Ammon's horn (tissue), 1 donor: ENCODE measurements at places on chromosomes 3 and 15.
A peak's percentile ranks its signal among the peaks of the same experiment; 100 is the strongest.

- no peak for DNase-seq
These were observed 41.2 kb downstream of the RGMA start for GRCh38 chr15:93047621-93048425.

DNA sequence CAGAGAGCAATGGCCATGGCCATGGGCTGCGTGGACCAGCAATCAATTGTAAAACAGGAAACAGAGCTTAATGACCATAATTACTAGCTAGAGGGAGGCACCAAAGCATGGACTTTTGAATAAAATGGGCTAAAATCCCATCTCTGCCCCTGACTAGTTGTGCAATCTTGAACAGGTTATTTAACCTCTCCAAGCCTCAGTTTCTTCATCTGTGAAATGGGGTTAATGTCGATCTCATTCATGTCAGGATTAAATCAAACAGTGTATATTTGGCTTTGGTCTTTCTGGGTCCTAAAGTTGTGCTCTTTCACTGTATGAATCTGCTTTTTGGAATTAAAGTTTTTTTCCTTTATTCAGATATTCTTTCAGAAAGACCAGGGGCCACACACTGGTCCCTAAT is 36.1 kb downstream of the ABTB1 start:
- no peak for DNase-seq

GRCh38 chr15:70378126-70379031 is 280.7 kb upstream of the TLE3 start:
- DNase-seq = no peak

DNA sequence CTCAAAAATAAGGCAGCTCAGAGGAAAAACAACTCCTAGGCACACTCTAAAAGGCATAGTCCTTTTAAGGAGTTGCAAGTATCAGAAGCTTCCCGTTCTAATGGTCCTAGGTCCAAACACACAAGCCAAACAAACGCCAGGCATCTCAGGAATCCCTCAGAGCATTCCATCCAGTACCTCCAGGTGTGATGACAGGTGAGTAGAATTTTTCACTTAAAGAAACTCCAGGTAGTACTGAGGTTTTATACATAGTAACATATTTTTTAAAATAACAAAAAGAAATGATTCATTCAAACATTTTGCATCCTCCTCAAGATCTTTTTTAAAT is 1092.3 kb downstream of the TUSC7 start:
- DNase-seq = no peak

DNA sequence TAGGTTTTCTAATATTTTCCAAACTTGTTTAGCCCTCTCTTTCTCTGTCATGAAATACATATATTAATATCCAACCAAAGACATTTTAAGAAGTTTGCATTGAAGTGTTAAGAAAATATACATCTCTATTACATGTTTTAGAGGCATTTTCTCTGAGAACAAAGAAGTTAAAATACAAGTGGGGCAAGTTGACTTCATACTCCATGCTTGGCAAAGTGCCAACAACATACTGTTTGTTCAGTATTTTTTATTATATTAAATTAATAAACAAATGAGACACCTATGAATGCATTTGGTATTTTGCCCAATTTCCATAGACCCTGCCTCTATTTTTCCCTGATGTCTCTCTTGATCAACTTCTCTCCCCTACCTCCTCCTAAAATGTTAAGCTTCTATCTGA is 232.8 kb upstream of the MRPL3 start:
- no peak for DNase-seq

DNA sequence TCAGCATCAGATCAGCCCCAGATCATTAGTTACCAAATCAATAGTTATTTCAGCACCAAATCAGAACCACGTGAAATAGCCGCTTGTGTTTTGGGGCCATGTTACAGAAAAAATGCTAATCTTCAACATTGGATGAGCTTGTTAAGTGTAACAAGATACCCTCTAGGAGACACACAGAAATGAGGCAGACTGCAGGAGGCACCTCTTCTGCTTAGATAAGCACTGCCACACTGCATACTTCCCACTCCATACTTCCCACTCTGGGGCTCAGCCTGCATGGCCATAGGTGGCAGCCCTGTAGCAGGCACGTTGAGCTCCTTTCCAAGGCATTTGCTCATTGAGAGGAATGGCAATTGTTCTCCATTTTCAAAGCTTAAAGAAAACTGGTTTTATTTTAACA is 73.3 kb downstream of the CHCHD6 start:
- peak; percentile 17 for DNase-seq

DNA sequence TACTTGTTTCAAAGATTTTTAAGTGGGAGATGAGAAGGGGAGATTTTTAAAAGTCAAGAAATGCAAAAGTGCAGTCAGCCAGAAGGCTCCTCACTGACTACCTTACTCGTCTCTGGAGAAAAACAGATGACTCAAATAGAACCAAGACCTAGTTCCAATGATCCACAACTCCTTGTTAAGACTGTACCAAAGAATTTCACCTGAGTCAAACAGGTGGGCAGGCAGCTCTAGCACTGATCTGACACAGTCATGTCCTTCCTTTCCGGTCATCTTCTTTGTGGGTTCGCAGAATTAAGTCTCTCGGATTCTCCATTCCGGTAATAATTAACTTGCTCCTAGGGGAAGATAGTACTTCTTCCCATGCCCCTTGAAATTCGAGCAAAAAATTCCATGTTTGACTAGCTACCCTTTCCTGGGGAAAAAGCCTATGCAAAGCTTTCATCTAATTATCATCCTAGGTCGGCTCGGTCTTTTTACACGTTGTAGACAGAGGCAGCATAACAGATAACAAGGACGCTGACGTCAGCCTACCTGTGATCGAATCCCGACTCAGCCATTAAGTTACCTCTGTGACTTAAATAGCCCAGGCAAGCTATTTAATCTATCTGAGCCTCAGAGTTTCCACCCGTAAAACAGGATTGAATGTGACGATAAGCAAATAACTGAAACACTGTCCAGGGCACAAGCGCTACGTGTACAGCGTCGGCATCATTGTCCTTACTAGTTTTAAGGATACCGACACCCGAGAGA is 758 bp downstream of the SELENOK start:
- peak; percentile 29 for DNase-seq

DNA sequence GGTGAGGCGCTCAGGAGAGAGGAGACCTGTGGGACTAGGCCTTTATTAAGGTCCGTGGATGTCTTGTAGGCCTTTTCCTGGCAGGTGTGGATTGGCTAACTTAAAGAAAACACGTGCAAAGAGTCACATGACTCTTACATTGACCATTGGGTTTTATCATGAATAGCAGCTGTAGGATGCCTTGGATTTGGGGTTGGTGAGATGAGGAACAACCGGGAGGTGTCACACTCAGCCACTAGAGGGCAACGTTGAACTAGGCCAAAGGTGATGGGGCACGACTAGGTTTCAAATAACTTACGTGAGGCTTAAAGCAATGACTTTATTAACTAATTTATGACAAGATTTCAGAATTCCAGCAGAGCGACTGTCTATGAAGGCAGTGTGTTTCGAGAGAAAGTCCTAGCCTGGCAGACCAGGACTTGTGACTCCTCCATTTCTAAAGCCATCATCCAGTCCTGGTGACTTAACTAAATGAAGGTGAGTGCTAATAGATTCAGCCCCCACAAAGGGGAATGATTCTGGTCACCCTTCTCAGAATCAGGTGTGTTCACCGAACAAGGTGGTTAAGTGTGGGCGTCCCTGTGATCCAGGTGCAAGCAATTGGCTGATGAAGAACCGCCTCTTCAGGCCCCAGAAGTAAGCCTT is 345.6 kb downstream of the MCTP2 start:
- peak; percentile 31 for DNase-seq

- DNase-seq = no peak
These were observed 102.0 kb upstream of the BNIP2 start for GRCh38 chr15:59791079-59791478.

DNA sequence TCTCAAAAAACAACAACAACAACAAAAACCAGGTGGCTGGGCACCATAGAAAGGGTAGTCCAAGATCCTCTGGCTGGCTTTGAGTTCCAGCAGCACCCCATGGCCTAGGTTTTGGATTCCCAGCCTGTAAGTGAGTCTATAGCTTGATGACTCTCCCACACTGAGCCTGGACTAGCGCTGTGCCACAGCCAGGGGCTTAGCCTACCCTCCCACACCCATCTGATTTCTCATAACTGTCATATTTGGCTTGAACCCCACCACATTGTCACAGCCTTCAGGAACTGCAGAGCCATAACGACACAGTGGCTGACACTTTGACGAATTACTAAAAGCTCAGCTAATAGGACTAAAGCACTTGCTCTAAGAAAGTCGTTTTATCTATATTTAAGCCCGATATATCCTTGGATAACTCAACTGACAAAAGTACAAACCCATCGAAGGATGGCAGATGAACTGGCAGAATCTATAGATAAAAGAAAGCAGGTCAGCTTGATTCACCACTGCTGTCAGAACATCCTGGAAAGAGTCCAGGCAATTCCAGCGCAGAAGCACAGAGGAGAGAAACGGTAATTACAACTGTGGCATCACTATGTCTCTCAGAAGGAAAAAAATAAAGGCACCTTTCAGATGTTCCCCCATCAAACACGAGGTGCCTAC is 62.1 kb downstream of the HOMER2 start:
- no peak for DNase-seq

DNA sequence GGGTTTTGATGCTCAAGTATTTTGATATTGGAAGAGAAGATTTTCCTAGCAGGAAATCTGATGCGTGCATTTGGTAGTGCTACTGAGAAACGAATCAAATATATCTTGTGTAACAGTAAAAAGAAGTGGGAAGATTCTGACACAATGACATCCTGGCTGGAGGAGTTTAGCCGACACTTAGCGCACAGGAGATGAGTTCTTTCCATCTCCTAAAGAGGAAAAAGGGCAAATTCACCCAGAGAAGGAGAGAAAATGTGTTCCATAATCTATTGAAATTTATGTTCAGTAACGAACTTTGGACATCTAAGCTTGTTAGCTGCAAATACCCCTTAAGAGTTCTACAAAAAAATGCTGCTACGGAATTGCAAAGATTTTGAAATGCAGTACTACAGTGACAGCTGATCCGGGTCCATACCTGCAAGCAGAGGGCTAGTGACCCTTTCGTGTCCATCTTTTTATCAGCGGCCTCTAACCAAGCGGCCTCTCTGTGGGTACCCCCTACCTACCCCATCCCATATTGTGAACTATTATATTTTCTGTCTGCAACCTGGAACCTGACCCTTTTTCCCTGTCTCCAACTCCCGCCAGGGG is 971 bp downstream of the CPOX start:
- no peak for DNase-seq

DNA sequence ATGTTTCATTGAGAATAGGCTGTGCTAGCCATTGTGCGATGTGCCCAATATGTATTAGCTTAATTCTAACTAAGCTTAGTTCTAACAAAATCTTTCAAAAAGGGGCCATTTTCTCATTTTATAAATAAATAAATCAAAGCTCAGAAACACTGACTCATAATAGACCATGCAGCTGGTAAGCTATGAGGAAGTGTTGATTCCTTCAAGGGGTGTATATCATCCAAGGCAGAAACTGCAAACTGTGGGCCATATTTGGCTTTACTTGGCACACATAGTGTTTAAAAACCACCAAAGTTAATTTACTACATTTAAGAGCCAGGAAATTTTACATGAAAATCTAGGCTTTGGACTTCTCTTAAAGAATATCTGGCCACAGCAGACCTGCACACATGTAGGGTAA is 136.5 kb downstream of the ZNF621 start:
- no peak for DNase-seq

- DNase-seq = no peak
These were observed 15.0 kb upstream of the SRP14 start for GRCh38 chr15:40053831-40054604.

DNA sequence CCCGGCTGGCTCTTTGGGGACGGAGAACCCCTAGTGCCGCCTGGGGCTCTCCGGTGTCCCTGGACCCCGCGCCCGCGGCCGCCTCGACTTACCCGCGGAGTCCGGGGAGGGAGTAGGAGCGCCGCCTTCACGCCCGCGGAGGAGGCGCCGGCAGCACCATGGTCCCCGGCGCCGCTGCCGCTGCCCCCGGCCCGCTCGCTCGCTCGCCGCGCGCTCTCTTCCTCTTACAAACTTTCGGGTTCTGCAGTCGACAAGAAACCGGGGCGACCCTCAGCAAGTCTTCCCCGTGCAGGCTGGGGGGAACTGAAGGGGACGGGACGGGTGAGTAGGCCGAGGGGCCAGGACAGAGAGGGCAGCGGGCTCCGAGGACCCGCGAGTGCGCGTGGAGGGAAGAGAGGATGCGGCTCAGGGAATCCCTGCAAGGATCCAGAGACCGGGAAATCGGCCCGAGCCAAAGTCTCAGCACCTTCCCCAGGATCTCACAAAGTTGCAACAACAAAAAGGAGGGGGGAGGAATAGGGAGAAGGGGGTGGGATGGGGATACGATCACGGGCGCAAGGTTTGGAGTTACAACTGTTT is 2.0 kb downstream of the FOXP1 start:
- DNase-seq = peak; percentile 46

DNA sequence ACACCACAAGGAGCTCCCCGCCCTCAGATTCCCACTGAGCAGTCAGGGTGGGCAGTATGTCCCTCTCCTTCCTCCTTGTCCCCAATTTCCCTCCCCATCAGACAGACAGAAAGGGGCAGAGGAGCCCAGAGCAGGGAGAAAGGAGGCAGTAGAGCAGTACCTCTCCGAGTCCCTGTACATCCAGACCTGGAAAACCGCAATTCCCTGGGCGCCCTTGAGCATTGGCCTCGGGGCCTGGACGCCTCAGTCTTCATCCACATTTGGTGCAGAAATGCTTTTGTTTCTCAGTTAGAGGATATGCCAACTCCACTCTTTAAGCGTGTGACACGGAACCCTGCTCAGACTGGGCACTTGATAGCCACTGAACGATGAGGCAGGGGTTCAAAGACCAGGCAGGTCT is 5.9 kb downstream of the ISG20 start:
- DNase-seq = no peak

GRCh38 chr3:90241481-90241880 is 1134.1 kb downstream of the EPHA3 start:
- DNase-seq = no peak

DNA sequence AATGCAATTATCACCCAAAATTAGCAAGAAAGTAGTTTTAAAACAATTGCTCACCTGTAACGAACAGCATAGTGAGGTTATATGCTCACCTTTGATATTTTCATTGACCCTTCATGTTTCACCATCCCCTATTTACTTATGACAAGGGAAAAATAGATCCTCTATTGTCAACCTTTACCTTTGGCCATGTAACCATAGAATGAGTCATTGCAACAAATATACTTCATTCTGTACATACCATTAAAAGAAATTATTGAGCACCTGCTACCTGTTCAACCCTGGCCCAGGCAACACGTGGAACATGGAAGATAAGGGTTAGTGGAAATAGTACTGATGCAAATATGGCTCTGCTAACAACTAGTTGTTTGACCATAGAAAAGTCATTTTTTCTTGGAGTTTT is 20.2 kb downstream of the LSAMP start:
- DNase-seq = no peak

- DNase-seq = peak; percentile 43
These were observed 183.4 kb upstream of the TOPAZ1 start for GRCh38 chr3:44058022-44058867.

GRCh38 chr3:42224658-42225421 is 41.1 kb downstream of the CCK start:
- DNase-seq = no peak

- peak; percentile 71 for DNase-seq
These were observed 26.0 kb downstream of the SORD start for GRCh38 chr15:45048794-45049631.

GRCh38 chr3:139292711-139293664 is 50.8 kb upstream of the MRPS22 start:
- DNase-seq = no peak
